ENCODE measurements at places on chromosomes 12 and 14. TPM values are rescaled to one million over a fixed set of nuclear protein-coding genes. Genes with fewer than 3 reads are reported as not detected.

Gene SALL2
- polyA plus RNA-seq: 6.9 TPM

Gene KMT2D
- 31.4 TPM for polyA plus RNA-seq

Gene CEP170B
- 13.0 TPM for polyA plus RNA-seq

Gene KRT82
- polyA plus RNA-seq: not detected

Data from adrenal gland (tissue), 19 donors.